Occipital lobe (tissue), 3 donors: ENCODE measurements at places on chromosomes 12 and 14. TPM values are rescaled to one million over a fixed set of nuclear protein-coding genes. Genes with fewer than 3 reads are reported as not detected.

- DNase-seq, result no peak
Observed at GRCh38 chr14:71555654-71556559, 376.3 kb upstream of the RGS6 start.

The RPL10L gene
- not detected for total RNA-seq

DNA sequence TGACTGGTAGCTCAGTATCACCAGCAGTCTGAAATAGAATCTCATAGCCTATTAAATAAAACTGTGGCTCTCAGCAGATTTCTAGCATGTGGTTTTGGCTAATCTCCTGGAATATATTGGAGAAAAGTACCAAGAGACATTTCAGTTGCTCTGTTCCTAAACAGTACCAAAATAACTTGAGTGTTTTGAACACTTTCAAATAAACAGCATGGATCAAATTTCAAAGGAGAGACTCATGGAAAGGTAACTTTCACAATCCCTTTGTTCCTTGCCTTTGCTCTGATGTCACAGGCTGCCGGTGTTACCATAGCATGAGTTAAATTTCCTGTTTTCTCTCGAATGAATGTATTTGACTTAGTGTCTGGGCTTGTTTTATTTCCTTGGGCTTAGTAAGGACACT lies 3.4 kb downstream of the ARG2 start:
- no peak for DNase-seq

The HOXC6 gene
- not detected for total RNA-seq

The TPPP2 gene
- total RNA-seq, result not detected

- DNase-seq, result no peak
Observed at GRCh38 chr12:132324841-132325732, 4.3 kb downstream of the GALNT9 start.

The GPR65 gene
- 0.47 TPM for total RNA-seq

DNA sequence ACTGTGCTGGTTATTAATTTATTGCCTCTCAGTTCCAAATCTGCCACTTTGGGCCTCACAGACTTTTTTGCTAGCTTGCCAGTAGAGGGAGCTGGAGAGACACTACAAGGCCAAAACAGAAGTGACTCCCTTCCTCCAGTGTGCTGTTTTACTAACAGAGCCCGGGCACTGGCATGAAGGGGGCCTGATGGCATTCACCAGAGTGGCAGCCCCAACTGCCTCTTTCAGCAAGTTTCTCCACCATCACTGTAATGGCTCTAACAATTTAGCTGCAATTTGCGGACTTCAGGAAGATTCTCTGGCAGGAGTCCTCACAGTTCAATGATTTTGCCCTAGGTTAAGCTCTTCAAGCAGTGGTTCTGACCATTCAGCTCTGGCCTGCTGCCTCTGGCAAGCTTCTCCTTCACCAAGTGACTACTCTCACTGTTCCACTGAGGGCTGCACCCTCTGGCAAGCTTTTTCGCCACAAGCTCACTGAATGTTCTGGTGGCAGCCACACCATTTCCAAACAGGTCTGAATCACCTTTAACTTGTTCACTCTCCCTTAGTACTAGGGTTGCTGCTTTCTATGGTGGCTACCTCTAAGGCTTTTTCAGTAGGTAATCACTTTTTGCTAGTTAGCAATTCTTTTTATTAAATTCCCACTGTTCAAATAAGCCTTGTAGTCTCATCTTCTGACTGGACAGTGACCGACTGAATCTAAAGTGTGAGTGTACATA lies 104.9 kb downstream of the ZC3H14 start:
- DNase-seq, result peak; percentile 45

The SMCO3 gene
- not detected for total RNA-seq

The ADAM21 gene
- 0.16 TPM for total RNA-seq

DNA sequence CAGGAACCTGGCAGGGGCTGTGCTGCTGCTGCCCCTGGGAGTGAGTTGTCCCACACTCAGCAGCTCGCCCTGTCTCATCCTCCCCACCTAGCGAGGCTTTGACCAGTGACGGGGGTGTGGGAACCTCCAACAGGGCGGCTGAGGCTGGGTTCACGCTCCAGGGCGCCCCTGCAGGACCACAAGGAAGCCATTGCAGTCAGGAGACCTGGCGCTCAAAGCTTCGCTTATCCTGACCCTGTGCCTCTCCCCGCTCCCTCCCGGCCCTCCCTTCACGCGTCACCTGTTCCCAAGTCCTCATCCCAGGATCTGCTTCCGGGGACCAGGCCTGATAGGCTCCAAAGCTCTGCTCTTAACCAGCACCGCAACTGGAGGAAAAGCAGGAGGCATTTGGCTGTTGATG lies 272.0 kb upstream of the SFSWAP start:
- no peak for DNase-seq

The PPP2R5E gene
- total RNA-seq, result 44.0 TPM

The LTB4R2 gene
- 1.4 TPM for total RNA-seq

- no peak for DNase-seq
Observed at GRCh38 chr14:67352055-67352454, 7.5 kb downstream of the ATP6V1D start.

The KRT5 gene
- total RNA-seq, result 0.62 TPM

The DHH gene
- 0.47 TPM for total RNA-seq

The DAO gene
- total RNA-seq, result not detected

DNA sequence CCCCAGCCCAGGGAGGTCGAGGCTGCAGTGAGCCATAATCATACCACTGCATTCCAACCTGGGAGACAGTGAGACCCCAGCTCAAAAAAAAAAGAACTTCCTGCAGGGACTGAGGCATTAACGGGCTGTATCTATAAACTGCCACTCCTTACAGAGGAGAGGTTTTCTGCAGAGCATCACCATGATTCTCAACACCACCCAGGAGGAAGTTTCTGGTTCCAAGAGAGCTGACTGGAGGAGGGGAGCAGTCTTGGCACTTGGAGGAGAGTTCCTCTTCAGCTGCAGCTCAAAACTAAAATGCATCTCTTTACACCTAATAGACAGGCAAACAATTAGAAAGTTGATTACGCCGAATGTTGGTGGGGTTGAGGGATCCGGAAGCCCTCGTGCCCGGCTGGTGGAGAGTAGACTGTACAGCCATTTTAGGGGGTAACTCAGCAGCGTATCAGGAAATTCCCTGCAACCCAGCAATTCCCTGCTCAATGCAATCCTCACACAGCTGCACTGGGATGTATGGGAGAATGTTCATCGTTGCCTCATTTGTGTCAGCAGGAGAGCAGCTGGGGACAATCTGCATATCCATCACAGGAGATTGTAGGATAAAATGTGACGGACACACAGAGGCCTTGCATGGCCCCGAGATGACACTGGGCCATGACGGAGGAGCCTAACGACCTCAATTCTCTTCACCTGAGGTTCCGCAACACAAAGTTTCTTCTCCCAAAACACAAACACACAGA lies 36.6 kb downstream of the ACTN1 start:
- no peak for DNase-seq

DNA sequence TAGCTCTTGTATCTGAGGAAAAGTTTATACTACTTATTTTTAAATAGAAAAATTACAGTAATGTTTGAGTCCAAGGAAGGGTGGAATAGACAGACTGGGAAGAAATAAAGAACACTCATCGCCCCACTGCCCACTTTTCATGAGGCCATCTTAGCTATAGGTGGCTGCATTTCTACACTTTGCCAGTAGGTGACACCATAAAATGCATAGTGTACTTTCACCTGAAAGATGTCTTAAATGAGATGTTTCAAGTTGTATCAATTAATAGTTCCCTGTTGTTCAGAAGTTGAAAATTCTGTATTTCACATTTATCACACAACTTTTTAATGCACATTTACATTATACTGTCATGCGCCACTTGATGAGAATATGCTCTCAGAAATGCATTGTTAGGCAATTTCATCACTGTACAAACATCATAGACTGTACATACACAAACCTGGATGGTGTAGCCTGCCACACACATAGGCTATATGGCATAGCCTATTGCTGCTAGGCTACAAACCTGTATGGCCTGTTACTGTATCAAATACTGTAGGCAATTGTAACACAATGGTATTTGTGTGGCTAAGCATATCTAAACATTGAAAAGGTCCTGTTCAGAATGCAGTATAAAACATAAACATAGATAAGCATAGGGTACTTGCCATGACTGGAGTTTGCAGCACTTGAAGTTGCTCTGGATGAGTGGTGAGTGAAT lies 27.6 kb downstream of the PMCH start:
- no peak for DNase-seq

The STAC3 gene
- total RNA-seq, result 0.94 TPM

The ASB2 gene
- total RNA-seq, result not detected

- no peak for DNase-seq
Observed at GRCh38 chr12:20442322-20442721, 74.0 kb downstream of the PDE3A start.

DNA sequence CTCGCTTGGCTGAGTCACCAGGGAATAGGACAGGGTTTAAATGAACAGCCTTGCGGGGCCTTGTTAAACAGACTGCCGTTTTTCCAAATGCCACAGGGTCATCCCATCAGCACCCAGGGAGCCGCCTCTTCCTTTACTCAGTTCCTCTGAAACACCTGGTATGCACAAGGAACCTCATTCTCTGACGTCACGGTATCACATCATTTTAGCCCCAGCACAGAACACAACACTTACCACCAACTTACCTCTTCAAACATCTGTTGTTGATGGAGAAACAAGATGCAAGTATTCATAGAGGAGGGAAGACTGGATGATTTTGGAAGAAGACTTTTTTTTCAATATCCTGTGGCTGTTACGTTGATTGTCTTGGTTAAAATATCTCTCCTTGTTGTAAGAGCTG lies 535.3 kb upstream of the TMEM132C start:
- no peak for DNase-seq

DNA sequence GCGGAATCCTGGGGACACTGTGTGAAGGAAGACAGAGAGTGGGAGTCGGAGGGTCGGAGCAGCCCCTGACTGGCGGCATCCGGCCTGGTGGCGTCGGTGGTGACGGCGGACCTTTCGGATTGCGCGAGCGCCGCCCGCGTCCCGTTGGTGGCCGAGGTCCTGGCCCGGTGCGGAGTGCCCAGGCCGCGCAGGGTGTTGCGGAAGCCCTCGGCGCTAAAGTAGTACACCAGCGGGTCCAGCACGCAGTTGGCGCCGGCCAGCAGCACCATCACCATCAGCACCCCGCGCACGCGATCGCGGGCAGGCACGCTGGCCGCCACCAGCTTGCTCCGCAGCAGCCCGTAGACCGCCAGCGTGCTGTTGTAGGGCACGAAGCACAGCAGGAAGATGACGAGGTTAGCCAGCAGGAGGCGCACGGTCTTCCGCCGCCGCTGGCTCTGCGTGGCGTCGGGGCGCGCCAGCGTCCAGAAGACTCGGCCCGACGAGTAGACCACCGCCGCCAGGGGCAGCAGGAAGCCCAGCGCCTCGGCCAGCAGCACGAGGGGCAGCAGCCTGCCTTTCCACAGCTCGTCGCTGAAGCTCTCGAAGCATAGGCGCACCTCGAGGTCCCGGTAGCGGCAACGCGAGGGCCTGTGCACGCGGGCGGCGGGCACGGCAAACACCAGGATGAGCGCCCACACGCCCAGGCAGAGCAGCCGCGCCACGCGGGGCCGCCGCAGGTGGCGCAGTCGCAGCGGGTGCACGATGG lies 13.1 kb upstream of the CHD4 start:
- DNase-seq, result no peak

DNA sequence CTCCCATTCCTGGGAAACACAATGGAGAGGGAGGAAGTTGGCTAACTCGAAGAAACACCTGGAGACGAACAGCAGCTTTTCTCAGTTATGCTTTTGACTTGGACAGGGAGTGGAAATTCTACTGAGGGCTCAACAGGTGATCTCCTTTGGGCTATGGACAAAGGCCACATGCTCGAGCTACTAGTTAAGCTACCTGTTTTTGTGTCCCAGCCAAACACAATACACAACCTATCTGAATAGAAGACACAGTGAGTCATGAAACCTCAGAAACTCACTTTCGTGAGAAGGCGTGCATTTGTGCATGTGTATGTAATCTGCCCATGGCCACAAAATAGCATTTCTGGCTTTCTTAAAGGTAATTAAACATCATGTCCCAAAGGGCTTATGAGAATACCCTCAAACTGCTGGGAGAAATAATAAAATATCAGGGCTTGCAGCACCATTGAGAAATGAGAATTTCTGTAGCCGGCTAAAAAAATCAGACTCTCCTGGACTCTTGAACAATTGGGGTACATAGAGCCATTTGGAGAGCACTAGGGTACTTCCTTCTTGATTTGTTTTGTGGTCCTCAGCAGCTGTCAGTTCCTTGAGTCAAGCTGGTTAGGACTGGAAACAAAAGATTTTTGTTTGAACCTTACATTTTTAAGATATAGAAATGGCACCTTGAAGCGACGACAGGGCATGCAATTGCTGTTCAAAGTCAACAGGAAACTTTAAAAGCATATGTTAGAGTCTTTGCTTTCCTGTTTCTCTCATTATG lies 85.5 kb upstream of the PTHLH start:
- DNase-seq, result no peak

- DNase-seq, result no peak
Observed at GRCh38 chr14:103543140-103543539, 14.1 kb downstream of the TRMT61A start.

DNA sequence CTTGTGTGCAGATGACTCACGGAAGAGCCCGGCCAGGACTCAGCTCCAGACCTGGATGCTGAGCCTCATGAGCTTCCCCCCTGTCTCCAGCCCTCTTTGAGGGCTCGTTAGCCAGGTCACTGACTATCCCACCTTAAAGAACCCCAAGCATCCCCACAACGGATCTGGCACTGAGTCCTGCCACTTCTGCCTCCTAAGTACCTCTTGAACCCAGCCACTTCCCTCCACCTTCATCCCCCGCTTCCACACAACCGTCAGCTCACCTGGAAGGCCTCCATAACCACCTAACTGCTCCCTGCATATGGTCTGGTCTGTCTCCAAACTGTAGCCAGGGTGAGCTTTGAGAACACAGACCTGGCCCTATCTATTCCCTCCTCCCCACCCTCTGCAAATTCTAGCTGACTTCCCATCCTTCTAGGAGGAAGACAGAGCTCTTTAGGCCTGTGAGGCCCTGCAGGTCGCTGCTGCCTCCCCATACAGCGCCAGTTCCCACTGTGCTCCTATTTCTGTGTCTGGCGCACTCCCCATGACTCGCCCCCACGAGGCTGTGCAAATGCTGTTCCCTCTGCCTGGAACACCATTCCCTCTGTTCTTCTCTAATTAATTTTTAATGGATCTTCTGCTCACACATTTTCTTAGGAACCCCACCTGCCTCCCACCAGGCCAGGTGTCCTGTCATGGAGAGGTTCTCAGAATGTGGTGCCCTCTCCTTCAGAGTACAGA lies 2.9 kb upstream of the HSP90AA1 start:
- DNase-seq, result no peak

- DNase-seq, result no peak
Observed at GRCh38 chr12:22787557-22787956, 162.6 kb downstream of the ETNK1 start.

GRCh38 chr12:47735649-47736048 lies 10.4 kb upstream of the ENDOU start:
- DNase-seq, result no peak

The KRT74 gene
- not detected for total RNA-seq

The CLEC7A gene
- total RNA-seq, result 4.5 TPM

- no peak for DNase-seq
Observed at GRCh38 chr12:121107681-121108080, 25.0 kb upstream of the P2RX7 start.

The CLEC1A gene
- 0.62 TPM for total RNA-seq
